ENCODE measurements at places on chromosomes 11 and 22.

GRCh38 chr11:93359396-93359795, 28.9 kb downstream of the DEUP1 start:
- DNase-seq, result no peak

- DNase-seq, result no peak
Observed at GRCh38 chr11:69826773-69827172, 7.6 kb upstream of the FGF3 start.

GRCh38 chr11:83042964-83043711, 28.6 kb downstream of the RAB30 start:
- no peak for DNase-seq

DNA sequence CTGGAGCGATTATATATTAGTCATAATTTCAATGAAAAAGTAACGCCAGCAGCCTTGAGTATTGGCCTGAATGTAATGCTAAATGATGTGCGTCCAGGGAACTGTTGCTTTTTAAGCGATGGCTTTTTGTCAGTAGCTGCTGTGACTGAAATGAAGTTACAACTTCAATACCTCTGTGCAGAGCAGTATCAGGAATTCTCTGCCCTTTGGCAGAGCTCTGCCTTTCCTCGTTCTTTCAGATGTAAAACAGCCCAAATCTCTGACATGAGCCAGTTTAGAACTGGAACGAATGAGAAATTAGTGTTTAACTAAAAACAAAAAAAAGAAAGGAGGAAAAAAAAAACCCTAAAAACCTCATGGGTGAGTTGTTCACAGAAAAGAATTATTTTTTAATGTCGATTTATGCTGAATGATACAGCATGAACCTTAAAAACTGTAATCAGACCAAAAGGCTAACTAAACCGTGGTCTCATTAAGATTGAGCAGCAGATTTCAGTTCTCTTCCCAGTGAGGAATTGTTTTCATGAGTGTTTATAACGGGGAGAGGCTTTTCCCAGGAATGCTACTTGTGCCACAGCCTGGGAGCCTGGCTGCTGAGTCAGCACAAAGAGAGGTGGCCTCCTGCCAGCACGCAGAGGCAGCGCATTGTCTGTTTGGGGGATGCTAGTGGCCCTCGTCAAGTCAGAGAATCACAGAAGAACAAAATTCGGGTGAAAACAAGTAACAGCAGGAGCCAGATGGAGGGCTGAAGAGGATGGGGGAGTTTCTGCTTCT, 146.2 kb upstream of the RASSF10 start:
- no peak for DNase-seq

GRCh38 chr11:88320149-88320559, 17.4 kb downstream of the CTSC start:
- no peak for DNase-seq

- no peak for DNase-seq
Observed at GRCh38 chr11:4095509-4096230, 1.1 kb downstream of the RRM1 start.

GRCh38 chr11:35106595-35106994, 32.4 kb upstream of the CD44 start:
- no peak for DNase-seq

GRCh38 chr11:116409238-116409637, 363.5 kb downstream of the BUD13 start:
- DNase-seq, result no peak

Data from activated naive CD4-positive, alpha-beta T cell (primary cell).